ENCODE measurements at places on chromosomes 3 and 15.

GRCh38 chr3:186888569-186888968 is 41.8 kb upstream of the ST6GAL1 start:
- DNase-seq = no peak

DNA sequence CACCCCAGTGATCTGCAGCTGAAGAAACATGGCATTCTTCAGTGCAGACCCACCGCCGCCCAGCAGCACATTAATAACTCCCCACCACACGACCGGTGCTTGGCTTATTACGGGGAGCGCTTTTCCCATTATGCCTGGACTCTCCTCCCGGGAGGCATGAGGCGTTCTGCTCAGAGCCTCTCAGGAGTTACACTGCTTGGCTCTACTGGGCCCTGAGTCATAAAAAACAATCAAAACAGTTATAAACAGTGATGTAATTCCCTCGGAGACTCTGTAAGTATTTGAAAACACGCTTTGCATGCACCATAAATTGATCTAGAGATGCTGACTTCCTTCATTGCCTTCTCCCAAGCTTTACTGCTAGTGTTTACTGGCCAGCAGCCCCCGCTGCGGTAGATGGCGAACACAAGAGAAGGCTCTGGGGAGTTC is 77.1 kb upstream of the SNRPA1 start:
- no peak for DNase-seq

DNA sequence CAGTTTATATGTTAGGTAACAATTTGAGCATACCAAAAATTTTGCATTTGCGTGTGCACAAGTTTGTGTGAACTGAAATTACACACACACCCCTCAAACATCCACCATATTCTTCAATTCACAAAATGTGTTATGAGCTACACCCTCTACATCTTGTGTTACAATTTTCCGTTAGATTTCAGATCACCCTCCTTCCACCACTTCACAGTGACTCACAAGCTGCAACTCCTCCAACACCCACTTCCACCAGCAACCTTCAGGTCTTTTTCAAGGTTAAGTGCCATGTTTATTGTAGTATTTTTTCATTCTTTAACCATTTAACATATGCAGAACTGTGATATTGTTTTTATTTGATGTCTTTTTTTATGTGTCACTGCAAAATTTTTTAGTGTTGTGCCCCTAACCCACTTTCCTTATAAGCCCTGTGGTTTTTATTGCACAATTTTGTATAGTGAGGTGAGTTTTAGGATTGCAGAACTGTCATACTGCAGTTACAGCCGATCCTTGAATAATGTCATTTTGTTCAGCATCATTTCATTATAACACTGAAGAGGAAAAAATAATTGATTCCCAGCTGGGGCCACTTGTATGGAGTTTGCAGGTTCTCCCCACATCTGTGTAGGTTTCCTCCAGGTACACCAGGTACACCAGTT is 148.9 kb downstream of the PLCL2 start:
- DNase-seq = no peak

DNA sequence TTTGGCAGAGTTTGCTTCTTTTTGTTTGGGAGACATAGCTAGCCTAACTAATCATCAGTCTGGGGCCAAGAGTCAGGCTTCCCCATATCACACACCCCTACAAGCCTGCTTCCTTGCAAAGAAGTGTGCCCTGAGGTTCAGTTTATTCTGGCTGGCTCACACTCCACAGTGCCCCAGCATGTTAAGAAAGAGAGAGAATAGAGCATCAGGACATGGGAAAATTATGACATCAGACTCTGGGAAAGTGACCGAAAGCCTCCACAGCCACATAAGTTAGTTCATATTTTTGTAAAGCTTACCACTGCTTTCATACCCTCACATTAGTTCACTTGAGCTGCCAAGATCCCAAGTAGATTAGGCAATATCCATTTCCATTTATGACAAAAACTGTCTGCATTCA is 63.0 kb upstream of the CFAP161 start:
- DNase-seq = no peak

DNA sequence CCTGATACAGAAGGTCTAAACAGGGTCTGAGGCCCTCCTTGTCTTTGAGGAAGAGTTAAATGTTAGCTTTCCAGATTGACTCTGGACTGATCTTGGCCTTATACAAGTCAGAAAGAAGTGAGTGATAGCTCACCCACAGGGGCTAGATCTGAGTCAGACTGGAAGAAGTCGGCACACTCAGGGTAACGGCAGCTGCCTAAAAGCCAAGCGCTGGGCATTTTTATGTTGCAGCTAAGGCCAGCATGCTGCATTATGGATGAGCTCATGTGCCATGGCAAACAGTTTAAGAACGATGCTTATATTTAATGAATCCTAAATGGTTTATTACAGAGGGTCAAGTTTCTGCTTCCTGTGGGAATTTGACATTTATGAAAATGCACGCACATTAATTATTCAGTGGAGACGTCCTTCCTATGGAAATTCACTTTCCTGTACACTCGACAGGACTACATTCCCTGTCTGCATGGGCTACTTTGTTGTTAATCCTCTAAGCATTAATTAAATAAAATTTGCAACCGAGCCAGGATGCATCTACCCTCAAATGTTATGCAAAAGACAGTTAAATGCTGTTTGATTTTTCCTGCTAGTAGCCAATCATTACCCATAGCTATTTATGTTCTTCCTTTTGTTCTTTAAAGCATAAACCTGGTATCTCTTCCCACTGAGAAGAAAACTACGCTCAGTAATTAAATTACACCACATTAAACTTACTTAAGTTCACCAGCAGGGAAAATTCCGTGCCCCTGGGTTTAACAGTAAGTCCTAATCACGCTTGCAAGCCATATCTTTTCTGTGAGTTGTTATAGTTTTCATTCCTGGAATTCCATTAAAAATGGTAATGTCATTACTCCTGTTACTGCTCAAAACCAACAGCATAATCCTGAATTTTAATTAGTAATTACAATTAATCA is 762.7 kb upstream of the CFAP20DC start:
- DNase-seq = no peak

- DNase-seq = no peak
These were observed 4.2 kb upstream of the RASL12 start for GRCh38 chr15:65072027-65072426.

- DNase-seq = no peak
These were observed 78.6 kb upstream of the ROBO2 start for GRCh38 chr3:76961284-76961683.

- DNase-seq = no peak
These were observed 247.5 kb upstream of the LRIG1 start for GRCh38 chr3:66748175-66748876.

DNA sequence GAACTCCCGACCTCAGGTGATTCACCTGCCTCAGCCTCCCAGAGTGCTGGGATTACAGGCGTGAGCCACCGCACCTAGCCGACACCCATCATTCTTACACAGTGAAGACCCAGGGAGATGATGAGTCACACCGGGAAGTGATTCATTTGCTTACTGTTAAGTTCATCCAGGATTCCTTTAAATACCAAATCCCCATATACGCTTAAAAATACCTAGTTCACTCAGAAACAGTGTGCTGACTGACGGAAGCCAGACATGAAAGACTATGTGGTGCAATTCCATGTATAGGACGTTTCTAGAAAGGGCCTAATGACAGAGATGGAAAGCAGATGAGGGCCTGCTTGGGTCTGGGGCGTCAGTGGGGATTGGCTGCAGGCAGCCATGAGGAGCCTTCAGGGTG is 75.2 kb downstream of the APBA2 start:
- DNase-seq = no peak

GRCh38 chr15:60591496-60592370 is 112.8 kb upstream of the ICE2 start:
- DNase-seq = peak; percentile 57

DNA sequence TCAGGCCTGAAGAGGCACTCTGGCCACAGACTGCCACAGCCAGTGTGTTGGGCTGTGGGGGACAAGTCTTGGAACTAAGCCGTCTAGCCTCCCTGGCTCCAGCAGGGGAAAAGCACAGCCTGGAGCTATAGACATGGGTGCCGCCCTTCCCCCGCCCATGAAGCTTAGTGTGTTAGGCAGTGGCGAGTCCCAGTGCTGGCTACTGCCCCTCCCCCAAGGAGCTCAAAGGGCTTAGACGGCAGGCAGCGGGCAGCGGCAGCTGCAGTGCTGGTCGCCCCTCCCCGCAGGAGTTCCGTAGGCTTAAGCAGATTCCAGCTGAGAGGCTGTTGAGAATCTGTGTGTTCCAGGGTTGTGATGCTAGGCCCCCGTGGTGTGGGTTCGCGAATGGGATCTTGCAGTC is 135.8 kb upstream of the RORA start:
- DNase-seq = no peak

DNA sequence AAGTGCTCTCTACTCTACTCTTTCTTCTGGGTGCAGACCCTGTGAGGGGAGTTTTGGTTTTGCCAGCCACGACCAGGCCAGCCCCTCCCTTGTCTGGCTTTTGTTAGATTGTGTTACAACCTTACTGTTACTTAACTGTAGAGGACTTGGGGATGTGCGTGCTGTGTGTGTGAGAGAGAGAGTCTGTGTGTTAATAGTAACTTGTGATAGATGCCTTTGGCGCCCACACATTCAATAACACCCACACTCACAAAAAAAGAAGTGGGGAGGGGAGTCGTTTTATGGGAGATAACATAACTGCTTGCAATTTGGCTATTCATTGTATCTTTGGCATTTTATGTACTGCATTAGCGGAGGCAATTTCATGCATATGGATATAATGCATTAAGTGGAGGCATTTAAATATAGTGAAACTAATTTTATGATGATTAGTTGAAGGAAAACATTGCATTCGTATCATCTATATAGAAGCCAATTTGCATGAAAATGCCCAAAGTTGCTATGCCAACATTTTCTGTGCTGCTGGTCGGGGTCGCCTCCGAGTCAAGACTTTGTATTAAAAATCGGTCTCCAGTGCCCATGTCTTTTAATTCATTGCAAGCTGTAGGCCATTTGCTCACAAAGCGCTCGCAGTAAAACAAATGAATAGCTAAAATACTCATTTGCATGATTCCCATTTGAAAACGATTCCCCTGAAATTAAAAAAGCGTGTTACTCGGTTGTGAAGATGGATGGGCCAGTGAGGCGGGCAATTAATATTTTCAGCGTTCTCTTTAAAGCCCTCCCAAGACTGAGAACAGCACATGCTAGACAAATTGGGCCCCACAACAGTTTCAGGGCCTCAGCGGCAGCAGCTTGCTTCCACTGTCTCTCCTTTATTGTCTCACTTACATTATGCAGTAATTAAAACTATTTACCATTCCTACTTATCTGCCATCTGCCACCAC is 158.5 kb upstream of the SMAD3 start:
- DNase-seq = no peak

DNA sequence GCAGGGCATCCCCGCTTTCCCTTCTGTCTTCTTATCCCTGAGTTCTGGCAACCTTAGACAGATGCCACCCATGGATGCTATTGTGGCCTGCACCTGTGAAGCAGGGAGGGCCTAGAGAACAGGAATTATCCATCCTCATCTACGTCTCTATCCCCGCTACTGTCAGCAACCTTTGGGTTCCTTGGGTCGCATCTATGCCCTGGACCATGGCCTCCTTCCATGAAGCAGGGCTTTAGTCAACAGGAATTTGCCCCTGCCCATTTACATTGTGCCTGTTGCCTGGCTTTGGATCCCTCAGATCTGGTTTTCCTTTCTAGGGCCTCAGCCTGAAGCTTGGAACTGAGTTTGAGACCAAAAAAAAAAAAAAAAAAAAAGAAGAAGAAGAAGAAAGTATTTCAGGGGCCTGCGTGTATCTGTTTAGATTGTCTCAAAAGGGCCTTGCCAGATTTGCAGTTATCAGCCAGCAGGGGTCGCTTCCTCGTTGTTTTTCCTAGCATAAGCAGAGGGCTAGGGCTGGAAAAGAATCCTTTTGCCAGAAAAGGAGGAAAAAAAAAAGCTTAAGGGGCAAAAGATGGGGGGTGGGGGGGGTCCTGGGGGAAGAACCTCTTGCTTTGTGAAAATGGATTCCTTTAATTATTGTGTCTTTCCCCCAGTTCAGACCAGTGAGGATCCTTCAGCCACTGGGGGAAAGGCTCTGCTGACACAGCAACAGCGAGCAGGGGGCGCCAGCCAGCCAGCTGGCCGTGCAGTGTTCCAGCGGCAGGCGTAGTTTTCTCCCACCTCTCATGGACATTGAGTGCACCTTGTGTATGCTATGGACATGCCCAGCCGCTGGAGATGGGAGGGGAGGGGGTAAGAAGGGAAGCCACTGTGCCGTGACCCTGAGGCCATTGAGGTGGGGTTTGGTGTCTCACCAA is 65.7 kb upstream of the ALDH1L1 start:
- peak; percentile 77 for DNase-seq

DNA sequence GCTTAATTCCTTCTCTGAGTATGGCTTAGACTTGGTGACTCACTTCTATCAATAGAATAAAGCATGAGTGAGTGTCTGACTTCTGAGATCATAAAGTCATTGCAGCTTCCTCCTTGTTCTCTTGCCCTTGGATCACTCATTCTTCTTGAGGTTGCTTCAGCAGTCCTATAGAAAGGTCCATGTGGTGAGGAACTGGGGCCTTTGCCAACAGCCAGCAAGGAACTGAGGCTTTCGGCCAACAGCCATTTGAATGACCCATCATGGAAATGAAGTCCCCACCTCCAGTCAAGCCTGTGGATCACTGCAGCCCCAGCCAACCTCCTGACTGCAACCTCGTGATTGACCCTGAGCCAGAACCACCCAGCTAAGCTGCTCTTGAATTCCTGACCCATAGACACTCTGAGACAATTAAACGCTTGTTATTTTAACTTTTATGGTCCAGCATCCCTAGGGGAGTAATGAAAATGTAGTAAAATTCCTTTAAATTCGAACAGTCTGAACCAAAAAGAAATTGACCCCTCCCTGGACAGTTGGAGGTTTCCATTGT is 84.5 kb downstream of the WDR76 start:
- DNase-seq = peak; percentile 62

GRCh38 chr15:101188637-101189408 is 63.0 kb downstream of the CHSY1 start:
- no peak for DNase-seq

DNA sequence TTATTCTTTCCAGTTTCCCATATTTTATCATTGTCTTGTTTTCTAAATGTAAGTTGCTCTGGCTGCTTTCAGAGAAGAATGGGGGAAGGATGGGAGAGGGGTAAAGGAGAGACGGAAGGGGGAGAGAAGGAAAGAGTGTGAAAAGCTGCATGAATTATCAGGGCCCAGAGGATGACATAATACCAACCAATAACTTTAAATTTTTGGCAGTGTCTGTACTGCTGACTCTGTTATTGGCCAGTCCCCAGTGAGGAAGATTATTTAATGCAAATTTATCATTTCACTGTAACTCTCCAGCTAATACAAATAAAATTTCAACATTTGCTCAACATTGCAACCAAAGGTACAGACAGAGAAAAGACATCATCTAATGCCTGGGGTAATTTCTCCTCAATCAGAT is 551.7 kb upstream of the CFAP20DC start:
- DNase-seq = no peak

- no peak for DNase-seq
These were observed 15.7 kb upstream of the LRRC58 start for GRCh38 chr3:120364821-120365220.

DNA sequence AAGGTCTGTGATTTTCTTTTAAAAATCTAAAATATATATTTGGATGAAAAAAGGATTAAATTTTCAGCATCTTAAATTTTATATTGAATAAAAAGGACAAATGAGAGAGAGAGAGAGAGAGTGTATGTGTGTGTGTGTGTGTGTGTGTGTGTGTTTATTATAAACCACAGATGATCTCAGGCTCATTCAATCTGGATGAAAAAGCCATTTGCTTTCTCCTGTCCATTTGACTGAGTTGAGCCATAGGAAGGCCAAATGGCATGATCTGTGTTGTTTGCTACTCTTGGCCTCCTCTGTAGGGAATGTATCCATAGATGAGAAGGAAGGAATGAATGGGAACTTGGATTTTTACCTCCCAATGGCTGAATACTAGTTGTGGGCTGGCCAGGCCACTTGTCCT is 92.5 kb upstream of the MEX3B start:
- DNase-seq = no peak

Data from midbrain (tissue), 1 donor.